ENCODE measurements at places on chromosomes 4 and X.

DNA sequence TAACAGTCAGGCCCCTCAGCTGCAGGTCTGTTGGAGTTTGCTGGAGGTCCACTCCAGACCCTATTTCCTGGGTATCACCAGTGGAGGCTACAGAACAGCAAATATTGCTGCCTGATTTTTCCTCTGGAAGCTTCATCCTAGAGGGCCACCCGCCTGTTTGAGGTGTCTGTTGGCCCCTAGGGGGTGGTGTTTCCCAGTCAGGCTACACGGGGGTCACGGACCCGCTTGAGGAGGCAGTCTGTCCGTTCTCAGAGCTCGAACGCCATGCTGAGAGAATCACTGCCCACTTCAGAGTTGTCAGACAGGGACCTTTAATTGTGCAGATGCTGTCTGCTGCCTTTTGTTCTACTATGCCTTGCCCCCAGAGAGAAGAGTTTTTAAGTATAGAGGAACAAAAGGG is 160.8 kb downstream of the DKK2 start:
- no peak for DNase-seq

DNA sequence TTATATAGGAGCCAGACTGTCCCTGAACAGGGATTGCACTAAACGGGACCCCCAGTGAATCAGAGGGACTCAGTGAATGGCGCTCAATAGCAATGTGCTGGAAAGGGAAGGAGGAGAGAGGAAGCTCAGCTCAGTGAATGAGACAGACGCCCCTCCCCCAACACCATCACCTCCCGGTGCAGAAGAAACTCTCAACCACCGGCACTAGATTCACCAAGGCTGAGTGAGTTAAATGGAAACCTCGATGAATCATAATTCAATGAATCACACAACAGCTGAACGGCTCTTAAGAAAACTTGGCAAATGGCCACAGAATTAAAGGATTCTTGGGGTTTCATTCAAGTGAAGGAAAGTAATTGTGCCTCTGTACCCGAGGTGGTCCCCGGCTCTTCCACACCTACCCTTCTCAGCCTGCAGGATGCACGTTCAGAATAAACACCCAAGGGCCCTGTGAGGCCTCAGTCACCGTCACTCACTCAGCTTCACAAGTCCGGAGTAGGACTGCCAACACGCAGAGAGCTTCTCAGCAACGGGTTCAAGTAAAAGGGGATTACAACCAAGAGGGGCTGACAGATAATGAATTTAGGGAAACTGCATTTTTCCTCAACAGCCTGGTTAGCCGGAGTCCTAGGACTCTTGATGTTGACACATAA is 29.3 kb downstream of the CRMP1 start:
- DNase-seq, result no peak

DNA sequence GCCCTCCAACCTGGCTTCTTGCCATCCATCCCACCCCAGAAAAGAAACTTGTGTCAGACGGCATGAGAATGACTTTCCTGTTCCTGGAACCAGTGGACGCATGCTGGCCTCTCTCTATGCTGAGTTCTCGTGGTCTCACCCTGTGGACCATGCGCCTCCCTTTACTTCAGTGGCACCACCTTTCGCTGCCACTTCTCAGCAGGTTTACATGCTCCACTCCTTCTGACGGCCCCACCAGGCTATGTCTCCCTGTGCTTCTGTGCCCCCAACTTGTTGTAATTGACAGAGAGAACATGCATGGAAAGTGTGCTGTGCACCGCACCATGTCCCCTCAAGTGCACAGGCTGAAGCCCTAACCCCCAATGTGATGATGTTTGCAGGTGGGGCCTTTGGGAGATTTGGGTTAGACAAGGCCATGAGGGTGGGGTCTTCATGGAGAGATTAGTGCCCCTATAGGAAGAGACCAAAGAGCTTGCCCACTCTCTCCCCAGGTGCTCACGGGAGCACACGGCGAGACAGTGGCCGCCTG is 3.1 kb upstream of the PPP2R2C start:
- DNase-seq, result no peak

- no peak for DNase-seq
These were observed 76.4 kb upstream of the F8A3 start for GRCh38 chrX:155534800-155535199.

GRCh38 chr4:26288355-26288909 is 32.4 kb upstream of the RBPJ start:
- DNase-seq, result no peak

GRCh38 chr4:1371176-1372165 is 24.5 kb downstream of the UVSSA start:
- no peak for DNase-seq

- DNase-seq, result no peak
These were observed 106.4 kb downstream of the DHX15 start for GRCh38 chr4:24477919-24478318.

GRCh38 chrX:96407981-96408380 is 276.7 kb upstream of the DIAPH2 start:
- DNase-seq, result no peak

Measured in T-cell (primary cell).